ENCODE measurements at places on chromosomes 6 and 20.

- no peak for DNase-seq
These were observed 23.1 kb downstream of the STK35 start for GRCh38 chr20:2124564-2125213.

DNA sequence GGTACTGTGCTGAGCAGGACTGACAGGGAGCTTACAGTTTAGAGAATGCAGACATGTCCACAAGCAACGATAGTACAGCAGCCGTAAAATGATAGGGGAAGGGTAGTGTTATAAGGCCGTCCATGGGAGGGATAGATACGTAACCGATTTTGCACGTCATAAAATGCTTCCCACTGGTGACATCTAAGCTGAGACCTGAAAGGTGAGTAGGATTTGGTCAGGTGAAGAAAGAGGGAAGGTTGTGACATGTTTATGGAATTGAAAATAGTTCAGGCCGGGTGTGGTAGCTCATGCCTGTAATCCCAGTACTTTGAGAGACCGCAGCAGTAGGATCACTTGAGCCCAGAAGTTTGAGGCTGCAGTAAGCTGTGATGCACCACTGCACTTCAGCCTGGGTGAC is 25.6 kb downstream of the SNX9 start:
- DNase-seq = no peak

GRCh38 chr6:89580997-89581666 is 57.4 kb downstream of the LYRM2 start:
- no peak for DNase-seq

DNA sequence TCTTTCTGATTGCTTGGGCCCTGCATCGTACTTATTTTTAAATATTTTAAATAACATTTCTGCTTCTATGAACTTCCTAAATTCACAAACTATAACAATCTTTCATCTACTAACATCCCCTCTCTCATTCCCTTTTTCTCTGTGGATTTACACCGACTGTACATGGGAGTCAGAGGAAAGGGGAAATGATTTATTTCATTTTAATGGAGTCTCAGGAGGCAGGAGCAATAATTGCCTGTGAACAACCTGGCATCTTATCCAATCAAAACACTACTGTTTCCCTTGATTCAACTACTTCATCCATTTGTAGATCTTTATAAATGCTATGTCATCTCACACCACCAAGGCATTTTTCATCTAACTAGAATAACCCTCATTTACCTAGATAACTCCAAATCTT is 89.6 kb downstream of the FHL5 start:
- DNase-seq = no peak
